NAMALWA (cell line): ENCODE measurements at places on chromosomes 6 and 20.

DNA sequence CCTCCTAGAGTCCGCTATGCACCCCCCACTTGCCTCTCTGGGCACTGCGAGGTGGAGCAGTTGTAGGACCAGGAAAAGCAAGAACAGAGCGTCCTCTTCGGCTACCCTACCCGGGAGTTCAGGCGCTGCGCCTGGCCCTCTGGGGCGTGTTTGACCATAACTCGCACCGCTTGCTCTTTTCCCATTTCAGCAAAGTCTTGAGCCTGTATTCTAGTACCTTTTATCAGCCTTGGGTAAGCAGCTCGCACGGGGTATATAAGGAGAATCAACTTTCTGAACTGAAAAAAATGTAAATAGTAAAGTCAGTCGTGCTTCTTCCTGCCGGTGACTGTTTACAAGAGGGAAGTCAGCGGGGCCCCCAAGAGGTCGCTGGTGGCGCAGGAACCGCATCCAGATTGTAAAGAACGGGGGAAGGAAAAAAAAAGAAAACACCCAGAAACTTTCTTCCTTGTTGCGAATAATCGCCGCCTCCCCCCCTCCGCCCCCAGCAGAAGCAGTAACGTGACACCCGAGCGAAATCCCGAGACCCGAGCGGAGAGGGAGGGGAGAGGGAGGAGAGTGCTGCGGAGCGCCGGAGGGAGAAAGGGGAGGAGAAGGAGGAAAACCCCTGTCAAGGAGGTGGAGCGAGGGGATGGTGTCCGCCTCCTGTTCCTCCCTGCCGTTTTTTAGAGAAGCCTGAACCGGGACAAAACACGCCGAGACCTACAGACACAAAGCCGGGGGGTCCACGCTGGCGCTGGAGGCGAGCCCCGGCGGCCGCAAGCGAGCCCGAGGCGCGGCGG lies at the start of gene UST:
Gene UST (plus strand): TSS at position 668 of the 782 bp plus-strand sequence. CDS start 401 bp downstream, outside the sequence.
- DNase-seq = peak; percentile 62

GRCh38 chr20:6829510-6830116 lies 62.1 kb downstream of the BMP2 start:
- DNase-seq = peak; percentile 14

DNA sequence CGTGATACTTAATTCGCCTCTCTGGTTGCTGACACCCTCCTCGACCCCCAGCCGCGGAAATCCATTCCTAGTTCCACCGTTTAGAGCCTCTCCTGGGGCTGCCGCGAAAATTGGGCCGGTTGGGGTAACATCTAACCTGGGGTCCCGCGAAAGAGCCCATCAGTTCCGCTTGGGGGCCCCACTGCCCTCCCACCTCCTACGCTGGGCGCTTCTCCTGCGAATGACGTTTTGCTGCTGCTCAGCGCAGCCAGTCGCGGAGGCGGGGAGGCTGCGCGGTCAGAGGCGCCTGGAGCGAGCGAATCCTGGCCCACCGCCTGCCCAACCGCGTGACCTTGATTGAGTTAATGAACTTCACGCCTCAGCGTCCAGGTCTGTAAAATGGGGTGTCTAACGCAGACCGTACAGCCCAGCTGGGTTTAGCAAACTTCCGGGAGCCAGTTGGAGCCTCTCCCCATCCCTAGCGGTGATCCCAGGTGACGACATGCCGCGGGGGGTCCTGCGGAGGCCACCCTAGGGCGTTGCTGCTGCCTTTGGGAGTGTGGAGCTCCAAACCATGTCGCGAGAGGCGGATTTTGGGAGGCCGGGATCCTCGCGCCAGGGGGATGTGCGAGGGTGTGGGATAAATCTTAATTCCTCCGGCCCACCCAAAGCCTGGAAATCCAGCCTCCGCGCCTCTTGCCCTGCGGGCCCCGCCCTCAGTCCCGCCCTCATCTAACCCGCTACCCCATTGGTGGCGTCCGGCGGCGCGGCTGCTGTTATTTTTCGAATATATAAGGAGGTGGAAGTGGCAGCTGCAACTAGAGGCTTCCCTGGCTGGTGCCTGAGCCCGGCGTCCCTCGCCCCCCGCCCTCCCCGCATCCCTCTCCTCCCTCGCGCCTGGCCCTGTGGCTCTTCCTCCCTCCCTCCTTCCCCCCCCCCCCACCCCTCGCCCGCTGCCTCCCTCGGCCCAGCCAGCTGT lies at the start of gene CDC25B:
Gene CDC25B (plus strand): TSS at position 800 of the 958 bp plus-strand sequence. CDS start 222 bp downstream, outside the sequence.
- DNase-seq = peak; percentile 95

DNA sequence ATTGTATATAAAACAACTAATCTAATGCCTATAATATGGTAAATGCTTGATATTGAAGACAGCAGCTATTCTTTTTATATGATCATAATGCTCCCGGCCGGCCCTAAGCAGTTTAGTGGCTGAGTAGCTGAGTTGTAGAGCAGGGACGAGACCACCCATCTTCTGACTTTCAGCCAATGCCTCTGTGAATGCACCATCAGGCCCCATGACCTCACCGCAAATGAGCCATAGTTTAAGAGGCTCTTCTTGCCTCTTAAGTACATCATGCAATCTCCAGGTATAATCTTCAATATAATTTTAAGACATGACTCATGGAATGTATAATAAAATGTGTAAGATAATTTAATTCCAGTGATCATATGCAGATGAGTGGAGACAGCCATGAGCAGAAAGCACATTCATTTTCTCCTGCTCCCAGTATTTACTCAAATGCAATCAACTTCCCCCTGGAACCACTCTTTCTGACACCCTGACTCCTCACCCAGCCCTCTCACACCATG lies 78.9 kb upstream of the SNX9 start:
- DNase-seq = no peak

GRCh38 chr20:31675828-31676608 lies 38.3 kb downstream of the COX4I2 start:
- DNase-seq = no peak

GRCh38 chr6:144265390-144265789 lies 19.7 kb upstream of the UTRN start:
- peak; percentile 69 for DNase-seq

DNA sequence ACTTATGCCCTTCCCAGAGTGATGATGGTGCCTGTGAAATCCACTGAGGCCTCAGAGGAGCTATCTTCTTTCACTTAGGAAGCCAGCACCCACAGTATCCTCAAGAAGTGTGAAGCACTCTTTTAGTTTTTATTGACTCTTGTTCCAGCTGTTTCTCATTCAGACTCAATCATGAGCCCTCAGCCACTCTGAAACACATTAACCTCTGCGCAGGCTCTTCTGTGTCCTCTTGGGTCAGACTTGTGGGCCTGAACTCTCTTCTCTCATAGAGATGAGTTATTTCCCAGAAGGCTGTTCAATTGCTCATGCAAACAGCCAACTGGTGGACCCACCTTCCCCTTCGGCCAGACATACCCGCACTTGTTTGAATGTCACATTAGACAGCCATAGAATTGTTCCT lies 27.8 kb upstream of the PREP start:
- DNase-seq = no peak

DNA sequence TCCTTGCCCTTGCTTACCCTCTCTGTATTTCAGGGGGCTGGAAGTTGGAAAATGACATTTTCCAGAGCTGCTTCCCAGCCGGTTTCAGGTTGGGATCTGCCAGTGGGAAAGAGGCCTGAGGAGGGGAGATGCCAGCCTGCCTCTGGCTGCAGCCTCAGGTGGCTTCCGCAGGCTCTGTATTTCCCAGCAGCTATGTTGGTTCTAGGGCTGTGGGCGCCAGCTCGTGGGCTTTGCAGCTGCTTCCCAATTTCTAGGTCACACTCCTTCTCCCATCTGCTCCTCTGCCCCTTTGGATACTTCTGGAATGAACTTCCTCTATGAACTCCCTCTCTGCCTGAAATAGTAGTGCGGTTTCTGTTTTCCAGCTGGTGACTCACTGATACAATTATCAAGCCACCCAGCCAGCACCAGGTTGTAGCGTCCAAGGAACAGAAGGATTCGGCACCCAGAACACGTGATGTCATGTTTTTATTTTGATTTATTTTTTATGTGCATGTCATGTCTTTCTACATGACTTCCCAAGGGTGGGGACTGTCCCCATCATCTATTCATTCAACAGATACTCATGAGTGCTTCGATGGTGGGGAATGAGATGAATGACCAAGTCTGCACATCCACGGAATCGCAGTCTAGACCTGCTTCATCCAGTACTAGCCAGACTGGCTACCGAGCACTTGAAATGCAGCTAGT lies 38.0 kb downstream of the TGM2 start:
- DNase-seq = no peak

DNA sequence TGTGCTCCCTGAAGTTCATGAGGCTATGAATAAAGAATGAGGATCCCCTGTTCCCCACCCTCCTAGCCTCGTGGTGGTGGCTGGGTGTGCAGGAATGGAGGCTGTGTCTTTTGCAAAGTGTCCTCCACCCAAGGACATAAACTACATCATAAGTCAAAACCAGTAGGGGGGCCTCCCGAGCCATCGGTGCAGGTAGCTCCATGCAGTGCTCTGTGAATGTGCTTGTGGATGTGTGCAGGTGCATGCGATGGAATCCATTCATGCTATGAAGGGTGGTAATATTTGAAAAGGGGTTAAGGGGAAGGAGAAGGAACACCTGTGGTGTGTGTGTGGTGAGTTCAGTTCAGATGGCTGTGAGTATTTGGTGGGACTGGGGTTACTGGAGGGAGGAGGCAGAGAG lies 197.3 kb downstream of the NRN1 start:
- no peak for DNase-seq

- no peak for DNase-seq
Observed at GRCh38 chr6:39407446-39407993, 85.0 kb upstream of the KCNK16 start.

DNA sequence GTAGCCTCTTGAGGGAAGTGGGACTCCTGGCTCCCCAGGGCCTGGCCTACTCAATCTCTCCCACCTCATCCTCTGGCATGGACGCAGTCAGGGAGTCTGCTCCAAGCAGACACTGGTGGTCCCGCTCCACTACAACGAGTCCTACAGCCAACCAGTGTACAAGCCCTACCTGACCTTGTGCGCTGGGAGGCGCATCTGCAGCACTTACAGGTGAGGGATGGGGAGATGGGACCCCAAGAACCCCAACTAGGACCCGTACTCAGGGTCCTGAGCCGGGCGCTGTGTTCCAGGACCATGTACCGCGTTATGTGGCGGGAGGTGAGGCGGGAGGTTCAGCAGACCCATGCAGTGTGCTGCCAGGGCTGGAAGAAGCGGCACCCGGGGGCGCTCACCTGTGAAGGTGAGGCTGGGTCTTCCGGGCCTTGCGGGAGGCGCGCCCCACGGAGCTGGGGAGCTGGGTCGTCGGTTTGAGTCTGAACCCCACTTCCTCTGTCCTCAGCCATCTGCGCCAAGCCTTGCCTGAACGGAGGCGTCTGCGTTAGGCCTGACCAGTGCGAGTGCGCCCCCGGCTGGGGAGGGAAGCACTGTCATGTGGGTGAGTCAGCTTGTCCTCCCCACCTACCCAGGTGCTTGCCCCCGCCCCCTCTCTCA lies 2.1 kb downstream of the EGFL8 start:
- DNase-seq = no peak

DNA sequence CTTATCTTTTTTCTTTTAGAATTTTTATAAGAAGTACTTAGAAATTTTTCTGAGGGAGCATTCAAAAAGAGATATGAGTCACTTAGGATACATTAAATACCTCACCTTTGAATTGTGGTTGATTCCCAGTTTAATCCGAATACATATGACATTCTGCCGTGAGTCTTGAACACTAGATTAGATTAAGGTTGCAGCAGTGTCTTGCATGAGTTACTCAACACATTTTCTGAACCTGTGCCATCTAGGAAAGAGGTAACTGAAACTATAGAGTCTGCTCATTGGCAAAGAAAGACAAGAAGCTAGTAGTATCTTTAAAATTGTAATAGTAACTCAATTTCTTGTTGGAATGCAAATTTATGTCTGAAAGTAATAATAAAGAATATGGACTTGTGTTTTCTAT lies 14.9 kb downstream of the PEX3 start:
- no peak for DNase-seq

DNA sequence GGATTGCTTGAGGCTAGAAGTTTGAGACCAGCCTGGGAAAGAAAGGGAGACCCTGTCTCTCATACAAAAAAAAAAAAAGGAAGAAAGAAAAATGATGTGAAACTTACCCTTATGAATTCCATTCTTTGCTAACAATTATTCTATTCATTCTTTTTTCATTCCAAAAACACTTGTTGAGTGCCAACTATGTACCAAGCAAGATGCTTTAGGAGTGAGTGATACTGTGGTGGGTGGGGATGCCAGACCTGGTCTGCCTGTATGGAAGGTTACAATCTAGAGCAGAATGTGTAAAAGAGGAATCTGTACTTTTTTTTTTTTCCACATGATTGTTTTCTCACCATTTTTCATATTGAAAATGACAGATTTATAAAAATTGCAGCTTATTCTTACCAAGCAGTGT lies 73.8 kb upstream of the TULP1 start:
- DNase-seq = no peak

- no peak for DNase-seq
Observed at GRCh38 chr20:58523971-58524315, 8.7 kb upstream of the APCDD1L start.

- no peak for DNase-seq
Observed at GRCh38 chr6:168007592-168008338, 10.3 kb downstream of the KIF25 start.

GRCh38 chr20:16714751-16715150 lies 15.1 kb upstream of the SNRPB2 start:
- DNase-seq = no peak

DNA sequence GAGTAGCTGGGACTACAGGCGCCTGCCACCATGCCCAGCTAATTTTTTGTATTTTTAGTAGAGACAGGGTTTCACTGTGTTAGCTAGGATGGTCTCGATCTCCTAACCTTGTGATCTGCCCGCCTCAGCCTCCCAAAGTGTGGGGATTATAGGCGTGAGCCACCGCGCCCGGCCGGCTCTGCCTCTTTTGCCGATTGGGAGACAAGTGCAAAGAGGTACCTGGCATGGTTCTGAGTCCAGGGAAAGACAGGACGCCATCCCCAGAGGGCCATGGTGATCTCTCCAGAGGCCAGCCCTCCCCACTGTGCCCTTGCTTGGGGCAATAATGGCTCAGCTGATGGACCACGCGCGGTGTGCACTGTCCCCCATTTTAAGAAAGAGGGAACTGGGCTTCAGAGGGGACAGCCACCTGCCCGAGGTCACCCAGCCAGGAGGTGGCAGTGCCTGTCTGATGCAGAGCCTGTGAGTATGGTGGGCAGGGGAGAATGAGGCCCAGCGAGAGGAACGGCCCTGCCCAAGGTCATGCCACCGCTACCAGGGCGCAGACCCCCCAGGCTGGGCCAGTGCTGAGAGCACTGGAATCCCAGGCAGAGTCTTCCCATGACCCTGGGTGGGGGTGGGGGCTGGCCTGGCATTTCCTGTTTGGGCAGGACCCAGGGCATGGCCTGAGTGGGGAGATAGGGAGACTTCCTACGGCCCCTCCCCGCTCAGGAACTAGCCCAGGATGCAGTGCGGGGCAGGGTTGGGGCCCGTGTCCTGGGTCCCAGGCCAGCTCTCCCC lies 61.0 kb downstream of the SNAI1 start:
- no peak for DNase-seq

DNA sequence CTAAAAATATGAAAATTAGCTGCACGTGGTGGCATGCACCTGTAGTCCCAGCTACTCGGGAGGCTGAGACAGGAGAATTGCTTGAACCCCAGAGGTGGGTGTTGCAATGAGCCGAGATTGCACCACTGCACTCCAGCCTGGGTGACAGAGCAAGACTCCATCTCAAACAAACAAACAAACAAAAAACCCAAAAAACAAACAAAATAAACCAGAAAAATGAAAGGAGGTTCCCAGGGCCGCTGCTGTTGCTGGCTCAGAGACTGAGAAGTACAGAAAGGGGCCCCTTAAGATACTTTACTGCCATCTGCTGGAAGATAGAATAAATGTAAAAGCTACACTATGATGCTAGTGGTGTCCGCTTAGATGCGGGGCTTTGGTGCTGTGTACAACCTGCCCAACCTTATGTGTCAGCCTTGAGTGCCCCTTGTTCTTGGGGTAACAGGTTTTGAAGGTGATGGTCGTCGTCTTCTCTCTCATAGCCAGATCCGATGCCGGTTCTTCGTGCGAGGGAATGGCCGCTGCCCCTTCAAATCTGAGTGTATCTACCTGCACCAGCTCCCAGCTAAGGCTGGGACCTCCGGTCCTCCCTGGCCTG lies 2.8 kb upstream of the FANCE start:
- DNase-seq = peak; percentile 87
